ENCODE measurements at places on chromosomes 13 and 19.
A peak's percentile ranks its signal among the peaks of the same experiment; 100 is the strongest.

GRCh38 chr19:12838182-12838885 lies at the start of gene MAST1:
MAST1 (plus strand) TSS chr19:12838515; CDS start chr19:12838573, 58 bp downstream.
- peak; percentile 46 for DNase-seq

GRCh38 chr19:41960973-41961372 lies 1.9 kb upstream of the RABAC1 start:
- no peak for DNase-seq

GRCh38 chr13:78598966-78599644 lies 4.2 kb downstream of the POU4F1 start:
- no peak for DNase-seq

DNA sequence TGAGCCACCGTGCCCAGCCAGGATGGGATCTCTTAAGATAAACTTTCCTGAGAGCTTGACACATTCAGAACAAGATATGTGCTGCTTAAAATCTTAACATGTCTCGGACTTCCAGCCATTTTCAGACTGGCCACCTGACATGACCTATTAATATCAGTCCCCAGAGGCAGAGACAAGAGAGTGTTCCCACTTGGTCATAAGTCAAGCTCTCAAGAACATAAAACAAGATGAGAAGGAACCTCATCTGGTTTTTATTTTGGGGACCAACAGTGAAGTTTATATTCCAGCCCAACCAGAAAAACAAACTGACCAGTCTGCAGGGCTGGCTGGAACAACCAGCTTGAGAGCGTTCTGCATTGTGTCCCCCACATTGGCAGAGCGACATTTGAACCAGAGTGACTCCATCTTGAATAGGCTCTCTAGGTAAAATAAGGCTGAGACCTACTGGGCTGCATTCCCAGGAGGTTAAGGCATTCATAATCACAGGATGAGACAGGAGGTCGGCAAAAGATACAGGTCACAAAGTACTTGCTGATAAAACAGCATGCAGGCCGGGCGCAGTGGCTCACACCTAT lies 21.8 kb upstream of the PLEKHF1 start:
- DNase-seq: no peak

GRCh38 chr13:84934911-84935310 lies 864.3 kb downstream of the SLITRK6 start:
- DNase-seq: no peak

- DNase-seq: no peak
These were observed 11.4 kb downstream of the XRCC1 start for GRCh38 chr19:43563816-43564457.

GRCh38 chr13:43191546-43191945 lies 168.2 kb downstream of the DNAJC15 start:
- no peak for DNase-seq

DNA sequence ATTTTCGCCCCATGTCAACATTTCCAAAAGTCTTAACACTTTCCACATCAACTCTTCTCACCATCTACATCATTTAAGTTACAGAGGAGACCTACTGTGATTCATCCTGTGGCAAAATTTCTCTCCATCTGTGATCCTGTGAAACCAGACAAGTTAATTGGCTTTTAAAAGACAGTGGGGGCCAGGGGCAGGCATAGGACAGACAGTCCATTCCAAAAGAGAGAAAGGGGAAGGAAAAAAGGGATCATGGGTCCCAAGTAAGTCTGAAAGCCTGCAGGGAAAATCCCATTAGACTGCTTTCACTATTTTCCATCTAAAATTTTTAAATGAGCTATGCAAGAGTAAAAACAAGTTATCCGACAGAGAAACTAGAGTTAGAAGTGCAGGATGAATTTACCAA lies 121.0 kb downstream of the MRPL57 start:
- no peak for DNase-seq

DNA sequence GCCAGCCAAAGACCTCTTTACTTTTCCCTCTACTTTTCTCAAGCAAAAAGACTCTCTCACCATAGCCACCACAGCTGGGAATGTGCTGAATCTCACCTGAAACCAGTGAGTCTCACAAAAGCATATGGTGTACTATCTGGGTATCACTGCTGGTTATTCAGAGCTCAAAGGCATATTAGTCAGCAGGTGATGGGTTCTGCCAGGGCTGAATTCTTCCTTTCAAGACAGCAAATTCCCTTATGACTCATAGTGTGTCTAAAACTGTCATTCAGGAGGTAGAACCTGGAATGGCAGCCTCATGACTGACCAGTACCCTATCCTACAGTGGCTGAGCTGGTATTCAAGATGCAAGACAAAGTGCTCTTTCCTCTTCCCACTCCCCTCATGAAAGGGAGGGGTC lies 2859.1 kb downstream of the PCDH9 start:
- DNase-seq: peak; percentile 85

DNA sequence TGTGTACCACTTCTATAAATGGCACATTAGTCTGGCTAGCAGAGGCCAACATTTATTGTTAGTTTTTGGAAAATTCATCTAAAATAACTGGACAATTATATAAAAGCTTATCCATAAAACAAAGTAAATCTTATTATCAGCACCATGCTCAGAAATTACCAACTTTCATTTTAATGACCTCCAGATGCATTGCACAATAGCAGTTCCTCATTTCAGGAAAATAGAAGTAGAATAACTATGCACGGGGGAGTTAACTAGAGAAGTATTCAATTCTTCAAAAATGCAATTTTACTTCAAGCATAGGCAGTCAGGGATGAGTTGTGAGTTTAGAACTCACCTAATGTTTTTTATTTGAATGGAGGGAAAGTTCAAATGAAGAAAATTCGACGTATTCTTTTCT lies 1023.5 kb downstream of the PCDH17 start:
- no peak for DNase-seq

- peak; percentile 77 for DNase-seq
These were observed 26.5 kb downstream of the MPND start for GRCh38 chr19:4369888-4370260.

DNA sequence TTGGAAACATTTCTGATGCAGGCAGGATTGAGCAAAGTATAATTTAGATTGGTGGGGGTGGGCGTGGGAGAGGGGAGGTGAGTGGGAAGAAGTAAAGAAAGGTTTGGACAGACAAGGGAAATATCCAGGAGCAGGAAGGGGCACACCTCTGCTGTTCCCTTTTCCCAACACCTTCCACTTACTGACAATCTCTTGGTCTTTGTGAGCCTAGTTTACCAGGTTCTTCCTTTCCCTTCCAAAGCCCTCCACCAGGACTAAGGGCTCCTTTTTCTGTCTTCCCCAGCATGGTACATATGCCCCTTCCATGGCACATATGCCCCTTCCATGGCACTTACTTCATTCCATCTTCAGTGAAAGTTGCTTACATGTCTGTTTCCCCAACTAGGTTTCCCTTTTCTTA lies 6.2 kb upstream of the THSD1 start:
- DNase-seq: no peak

- no peak for DNase-seq
These were observed 453.2 kb upstream of the ATXN8OS start for GRCh38 chr13:69654392-69654791.

DNA sequence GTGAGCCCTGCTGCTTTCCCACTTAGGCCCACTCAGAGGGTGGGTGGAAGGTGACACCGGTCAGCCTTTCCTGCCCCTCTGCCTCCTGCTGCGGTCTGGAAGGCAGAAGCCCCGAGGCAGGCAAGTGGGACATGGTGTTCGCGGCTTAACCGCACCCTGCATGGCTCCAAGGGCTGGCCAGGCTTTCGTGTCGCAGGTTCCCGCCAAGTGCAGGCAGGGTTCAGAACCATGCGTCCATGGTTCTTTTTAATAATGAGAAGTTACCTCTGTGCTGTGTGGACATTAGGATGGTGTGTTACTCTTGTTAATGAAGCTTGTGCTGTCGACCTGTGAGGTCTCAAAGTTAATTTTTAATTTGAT lies 986 bp downstream of the DGKH start:
- no peak for DNase-seq

DNA sequence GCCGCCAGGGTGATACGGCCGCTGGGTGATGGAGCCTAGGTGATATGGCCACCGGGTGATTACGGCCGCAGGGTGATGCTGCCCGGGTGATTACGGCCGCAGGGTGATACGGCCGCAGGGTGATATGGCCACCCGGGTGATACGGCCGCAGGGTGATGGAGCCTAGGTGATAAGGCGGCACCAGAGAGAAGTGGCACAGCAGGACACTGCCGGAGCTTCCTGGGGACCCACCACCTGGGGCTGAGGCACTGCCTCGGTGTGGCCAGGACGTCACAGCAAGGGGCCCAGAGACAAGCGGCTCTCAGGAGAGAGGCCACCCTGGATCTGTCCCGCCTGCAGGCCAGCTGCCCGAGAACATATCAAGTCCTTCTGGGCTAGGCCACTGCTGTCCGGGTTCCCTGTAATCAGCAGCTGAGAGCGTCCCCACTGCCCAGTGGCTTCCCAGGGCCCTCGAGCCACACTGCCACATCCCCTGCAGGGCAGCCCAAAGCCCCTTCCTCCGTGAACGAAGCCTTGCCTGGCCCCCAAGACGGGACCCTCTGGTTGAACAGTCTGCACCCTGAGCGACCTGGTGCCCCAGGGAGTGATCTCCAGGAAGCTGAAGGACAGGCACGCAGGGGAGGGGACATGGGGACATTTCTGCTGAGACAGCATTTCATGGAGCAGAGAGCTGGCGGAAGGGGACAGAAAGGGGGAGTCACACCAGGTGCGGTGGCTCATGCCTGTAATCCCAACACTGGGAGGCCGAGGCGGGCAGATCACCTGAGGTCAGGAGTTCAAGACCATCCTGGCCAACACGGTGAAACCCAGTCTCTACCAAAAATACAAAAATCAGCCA lies 22.1 kb downstream of the ZNF787 start:
- DNase-seq: no peak

- DNase-seq: peak; percentile 9
These were observed 1.3 kb upstream of the KLK8 start for GRCh38 chr19:51002542-51003311.

DNA sequence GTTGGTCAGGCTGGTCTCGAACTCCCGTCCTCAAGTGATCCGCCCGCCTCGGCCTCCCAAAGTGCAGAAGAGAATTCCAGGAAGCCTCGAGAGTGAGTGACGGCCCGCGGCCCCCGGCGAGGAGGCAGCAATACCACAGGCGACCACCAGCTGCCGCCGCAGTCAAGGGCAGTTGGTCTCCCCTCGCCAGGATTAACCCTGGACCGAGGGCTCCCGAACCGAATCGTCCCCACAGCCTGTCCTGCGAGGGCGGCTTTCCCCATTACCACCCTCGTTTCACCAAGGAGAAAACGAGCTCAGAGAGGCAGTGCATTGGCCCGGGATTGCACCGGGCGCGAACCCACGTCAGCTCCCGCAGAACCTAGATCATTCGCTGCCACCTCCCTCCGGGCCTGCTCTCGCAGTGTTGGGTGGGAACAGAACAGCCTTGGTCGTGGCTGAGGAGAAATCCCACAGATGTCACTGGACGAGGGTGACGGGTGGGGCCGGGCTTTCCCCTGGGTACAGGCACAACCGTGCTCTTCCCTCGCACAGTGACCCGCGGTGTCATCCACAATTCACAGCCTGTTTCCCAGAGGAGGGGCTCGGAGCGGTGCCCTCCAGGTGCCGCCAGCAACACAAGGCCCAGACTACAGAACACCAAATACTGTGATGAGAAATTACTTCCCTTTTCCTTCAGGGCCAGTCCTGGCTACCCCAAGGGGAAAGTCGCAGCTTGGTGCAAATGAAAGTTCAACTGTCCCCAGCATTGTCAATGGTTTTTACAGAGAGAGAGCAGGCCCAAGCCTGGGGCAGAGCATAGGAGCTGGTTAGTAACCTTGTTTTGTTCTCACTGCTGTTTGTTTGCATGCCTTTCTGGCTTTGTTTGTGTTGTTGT lies 24.8 kb downstream of the C2CD4C start:
- DNase-seq: no peak

- DNase-seq: no peak
These were observed 49.4 kb upstream of the DOCK9 start for GRCh38 chr13:99027260-99027659.

Measured in MCF 10A (cell line).